ENCODE measurements at places on chromosomes 12 and 14.

DNA sequence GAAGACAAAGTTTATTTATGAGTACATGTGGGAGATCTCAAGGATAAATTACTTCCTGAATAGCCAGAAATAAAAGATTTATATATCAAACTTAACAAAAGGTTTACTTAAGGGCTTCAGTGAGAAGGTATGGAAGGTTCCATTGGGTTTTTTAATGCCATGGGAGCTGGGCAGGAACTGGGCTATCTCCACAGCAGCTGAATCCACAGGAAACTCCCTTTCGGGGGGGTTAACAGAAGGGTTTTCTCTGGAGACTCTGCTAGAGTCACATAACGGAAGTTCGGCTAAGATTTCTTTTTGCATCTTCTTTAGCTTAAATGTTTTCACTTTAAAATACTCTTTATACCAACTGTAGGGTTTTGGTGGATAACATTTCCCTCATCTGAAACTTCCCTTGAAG lies 113.5 kb downstream of the UNC79 start:
- DNase-seq: no peak

DNA sequence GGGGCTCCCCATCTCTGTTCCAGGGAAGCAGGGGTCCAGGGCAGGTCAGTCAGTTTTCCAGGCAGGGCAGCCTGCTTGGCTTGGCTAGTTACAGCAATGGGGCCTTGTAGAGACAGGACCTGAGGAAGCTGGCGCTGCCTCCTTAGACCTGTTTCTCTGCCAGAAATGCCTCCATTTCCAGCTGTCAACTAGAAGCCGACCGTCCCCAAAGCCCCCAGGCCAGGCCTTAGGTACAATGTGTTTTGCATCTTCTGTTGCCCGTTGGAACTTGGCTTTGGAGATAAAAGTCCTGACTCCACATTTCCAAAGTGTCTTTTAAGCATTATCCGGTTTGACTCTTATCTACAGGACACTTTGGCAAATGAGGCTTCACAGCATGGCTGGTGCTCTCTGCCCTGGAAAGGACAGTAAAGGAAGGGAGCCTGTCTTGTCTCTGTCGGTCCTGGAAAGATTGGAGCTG lies 42.6 kb downstream of the KRT80 start:
- no peak for DNase-seq

DNA sequence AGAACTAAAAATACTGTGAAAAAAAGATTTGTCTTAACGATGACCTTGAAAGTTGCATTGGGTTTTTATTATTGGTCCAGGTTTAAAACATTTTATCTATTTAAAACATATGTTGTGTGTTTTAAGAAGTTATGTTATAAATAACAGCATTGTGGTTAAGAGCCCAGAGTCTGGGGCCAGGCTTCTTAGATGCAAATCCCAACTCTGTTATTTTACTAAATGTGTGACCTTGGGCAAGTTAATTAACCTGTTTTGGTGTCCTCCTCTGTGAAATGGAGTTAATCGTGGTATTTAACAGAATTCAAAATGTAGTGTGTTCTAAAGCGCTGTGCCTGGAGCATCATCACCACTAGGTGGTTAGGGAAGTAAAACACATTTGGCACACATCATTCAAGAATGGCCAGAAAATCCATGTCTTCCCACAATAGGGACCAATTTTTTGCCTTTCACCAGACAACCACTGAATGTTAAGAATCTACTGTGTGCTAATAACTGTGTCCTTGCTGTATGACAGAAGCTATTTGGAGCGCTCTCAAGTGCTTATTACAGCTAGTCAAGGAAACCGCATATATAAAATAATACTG lies 133.3 kb downstream of the MON2 start:
- no peak for DNase-seq

GRCh38 chr12:94322346-94322745 lies 137.3 kb downstream of the CEP83 start:
- no peak for DNase-seq

GRCh38 chr14:73312687-73313086 lies 75.4 kb downstream of the PAPLN start:
- no peak for DNase-seq

GRCh38 chr12:115158816-115159215 lies 474.8 kb upstream of the TBX3 start:
- DNase-seq: no peak

GRCh38 chr12:14303661-14304155 lies 61.8 kb upstream of the ATF7IP start:
- DNase-seq: no peak

- DNase-seq: no peak
Observed at GRCh38 chr14:60862283-60862682, 118.6 kb downstream of the TRMT5 start.

DNA sequence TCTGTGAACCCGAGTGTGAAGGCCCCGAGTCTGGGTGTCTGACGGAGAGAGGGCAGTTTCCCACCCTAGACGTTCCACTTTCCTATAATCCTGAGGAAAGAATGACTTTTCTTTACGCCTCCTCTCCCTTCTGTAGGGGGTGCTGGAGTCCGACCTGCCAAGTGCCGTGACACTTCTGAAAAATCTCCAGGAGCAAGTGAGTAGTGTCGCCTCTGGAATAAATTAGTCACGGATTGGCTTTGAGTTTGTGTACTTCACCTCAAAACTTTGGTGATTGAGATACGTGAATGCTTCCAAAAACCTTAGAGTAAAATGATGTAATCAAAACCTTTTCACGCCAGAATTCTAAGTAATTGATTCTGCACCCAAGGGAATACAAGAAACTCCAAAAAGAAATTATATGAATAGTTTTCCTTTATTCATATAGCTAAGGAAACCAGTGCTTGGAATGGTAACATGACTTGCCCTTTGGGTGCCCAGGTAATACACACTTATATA lies 452 bp downstream of the NGDN start:
- DNase-seq: no peak

DNA sequence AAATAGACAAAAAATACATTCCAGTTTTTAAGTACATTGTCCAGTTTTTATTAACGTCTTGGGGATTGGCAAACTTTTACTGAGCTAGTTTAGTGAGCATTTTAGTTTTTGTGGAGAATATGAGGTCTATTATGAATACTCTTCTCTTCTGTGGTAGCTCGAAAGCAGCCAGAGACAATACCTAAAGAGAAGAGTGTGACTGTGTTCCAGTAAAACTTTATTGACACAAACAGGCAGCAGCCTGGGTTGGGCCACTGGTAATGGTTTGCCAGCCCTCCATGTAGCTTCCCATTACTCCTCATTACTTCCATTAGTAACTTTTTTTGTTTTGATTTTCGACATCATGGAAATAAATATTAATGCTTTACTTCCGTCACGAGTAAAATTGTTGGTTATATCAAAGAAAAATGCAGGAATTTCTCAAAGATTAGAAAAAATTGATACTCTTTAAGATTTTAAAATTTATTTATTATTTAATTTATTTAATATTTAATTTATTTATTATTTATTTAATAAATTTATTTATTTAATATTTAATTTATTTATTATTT lies 19.6 kb downstream of the RMST start:
- DNase-seq: no peak

GRCh38 chr12:53191885-53192530 lies 11.3 kb upstream of the CSAD start:
- DNase-seq: no peak

DNA sequence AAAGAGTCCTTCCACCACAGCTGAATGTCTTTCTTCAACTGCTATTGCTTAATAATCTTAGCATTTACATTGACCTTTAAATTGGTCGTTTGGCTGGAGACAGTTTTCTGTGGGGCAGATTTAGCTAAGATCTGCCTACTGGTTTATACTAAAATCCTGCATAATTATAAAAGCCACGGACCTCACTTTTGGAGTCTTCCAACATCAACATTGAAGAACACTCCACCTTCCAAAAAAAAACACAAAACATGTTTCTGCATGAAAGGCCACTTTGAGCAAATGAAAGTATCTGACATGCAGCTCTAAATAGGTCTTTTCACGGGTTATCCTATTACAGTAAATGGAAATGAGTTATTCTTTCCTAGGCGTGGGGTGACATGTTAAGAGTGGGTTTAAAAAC lies 57.0 kb upstream of the KRR1 start:
- no peak for DNase-seq

DNA sequence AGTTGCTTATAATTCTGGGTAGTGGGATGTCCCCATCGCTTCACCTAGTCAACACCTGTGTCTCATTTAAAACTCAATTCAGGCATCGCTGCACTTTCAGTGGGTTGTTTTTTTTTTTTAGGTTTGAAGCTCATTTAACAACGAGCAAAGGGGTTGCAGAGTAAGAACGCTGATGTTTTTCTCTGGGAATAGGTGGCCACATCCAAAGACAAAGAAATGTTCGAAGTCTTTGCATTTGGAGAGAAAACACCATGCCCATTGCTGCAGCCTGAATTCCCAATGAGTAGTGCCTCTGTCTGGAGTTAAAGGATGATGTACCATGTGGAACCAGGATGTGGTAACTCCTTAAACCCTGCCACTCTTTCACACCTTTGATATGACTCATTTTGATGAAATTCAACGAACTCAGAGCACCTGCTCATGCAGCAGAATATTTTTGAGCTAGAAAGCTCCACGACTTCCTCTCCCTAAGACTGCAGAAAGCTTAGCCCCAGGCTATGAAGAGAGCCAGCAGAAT lies 35.1 kb upstream of the BATF start:
- DNase-seq: no peak

GRCh38 chr14:33996462-33996861 lies 45.6 kb upstream of the EGLN3 start:
- DNase-seq: no peak

DNA sequence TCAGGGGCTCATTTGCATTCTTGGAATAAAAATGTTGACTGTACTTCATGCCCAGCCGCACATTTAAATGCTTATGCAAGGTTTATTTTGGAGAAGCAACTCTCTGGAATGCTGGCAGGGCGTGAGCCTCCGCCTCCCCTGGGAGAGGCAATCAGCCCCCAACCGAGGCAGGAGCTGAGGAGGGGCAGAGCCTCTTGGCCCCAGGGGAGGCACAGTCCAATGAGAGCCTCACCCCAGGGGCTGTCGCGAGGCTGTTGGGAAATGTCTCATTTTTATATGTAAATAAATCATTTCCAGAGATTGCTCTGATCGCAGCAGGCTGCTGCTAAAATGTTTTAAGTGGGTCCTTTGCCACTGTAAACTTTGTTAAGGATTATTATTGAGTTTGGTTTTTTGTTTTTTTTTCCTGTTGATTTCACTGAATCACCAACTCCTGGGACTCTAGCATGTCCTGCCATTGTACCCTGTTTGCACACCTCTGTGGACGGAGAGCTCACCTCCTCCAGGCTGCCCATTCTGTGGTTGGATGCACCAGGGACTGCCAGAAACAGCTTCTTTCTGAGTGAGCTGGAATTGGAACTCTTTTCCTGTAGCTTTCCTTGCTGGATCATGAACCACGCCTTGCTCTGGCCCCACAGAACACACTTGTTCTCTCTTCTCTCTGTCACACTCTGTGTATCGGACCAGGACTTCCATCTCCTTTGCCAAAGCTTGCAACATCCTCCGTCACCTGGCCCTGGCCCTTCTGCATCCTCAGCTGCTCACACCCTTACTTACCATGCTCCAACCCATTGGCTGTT lies 46.9 kb upstream of the FAM181A start:
- DNase-seq: no peak

DNA sequence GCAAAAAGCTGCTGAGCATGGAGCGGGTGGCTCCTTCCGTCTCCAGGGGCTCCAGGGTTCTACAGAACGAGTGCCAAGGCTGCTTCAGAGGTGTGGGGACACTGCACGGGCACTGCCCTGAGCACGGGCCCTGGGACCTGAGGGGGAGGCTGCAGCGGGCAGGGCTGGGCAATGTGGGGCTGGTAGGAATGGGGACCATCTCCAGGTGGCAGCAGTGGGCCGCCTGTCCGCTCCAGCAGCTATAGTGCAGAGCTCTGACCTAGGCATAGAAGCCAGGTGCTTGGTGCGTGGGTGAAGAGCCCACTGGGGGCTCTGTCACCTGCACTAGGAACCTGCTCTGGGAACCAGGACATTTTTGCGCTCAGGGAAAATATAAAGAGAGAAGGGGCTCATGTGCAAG lies 22.3 kb downstream of the HDAC7 start:
- DNase-seq: no peak

GRCh38 chr12:24487606-24488005 lies 461.3 kb downstream of the BCAT1 start:
- DNase-seq: no peak

DNA sequence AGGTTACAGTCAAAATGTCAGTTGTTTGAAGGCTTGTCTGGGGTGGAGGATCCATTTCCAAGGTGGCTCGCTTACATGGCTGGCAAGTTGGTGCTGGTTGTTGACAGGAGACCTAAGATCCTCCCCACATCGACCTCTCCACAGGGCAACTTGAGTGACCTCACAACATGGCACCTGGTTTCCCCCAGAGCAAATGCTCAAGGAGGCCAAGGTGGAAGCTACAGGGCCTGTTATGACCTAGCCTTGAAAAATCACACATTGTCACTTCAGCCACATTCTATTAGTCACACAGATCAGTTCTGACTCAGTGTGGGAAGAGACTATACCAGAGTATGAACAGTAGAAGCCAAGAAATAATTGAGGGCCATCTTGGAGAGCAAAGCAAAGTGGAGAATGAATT lies 11.3 kb upstream of the GNG2 start:
- DNase-seq: no peak
